ENCODE measurements at places on chromosomes 2 and 18.

GRCh38 chr18:61949946-61950345 lies 57.1 kb upstream of the RNF152 start:
- no peak for DNase-seq

- no peak for DNase-seq
Observed at GRCh38 chr2:31555967-31556706, 24.6 kb downstream of the SRD5A2 start.

GRCh38 chr2:192535956-192536921 lies 341.5 kb upstream of the TMEFF2 start:
- no peak for DNase-seq

DNA sequence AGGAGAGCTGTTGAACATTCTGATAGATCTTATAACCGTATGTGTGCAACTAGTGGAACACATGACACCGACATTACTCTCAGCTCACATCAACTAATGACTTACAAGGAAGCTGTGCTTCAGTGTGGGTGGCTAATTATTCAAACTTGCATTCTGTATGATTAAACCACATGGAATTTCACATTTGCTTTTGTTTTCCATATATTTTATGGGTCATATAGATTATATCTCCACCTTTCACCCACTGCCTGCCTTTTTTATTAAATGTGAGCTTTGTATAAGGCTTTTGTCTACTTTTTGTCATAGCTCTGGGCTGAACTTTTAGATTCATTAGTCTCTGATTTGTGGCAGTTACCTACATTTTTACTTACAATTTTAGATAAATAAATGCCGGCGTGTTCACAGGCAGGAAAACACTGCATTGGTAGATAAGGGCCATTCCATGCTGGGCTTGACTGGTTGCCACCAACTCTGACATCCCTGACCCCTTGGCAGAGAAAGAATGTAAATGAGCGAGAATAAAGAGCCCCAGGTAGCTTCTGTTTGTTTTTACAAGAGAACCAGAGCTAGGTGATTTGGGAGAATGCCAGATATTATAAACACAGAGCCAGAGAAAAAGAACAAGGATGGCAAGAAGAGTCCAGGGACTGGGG lies 35.7 kb downstream of the LYPD6 start:
- DNase-seq = no peak

DNA sequence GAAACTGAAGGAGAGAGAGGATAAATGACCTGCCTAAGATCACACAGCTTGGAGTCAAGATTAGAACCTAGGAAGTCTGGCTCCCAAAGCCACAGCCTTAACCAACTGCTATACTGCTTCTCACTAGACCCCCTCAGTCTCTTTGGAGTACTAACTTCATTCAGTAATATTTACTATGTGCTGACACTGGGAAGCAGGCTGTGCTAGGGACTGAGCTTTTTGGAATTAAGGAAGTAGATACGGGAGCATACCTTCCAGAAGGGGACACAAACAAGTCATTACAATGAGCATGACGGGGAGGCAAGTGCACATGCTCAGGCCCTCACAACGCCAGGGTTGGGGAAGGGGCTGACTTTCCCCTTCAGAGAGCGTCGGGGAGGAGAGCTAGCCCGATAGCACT lies 97.7 kb downstream of the INO80D start:
- DNase-seq = no peak

GRCh38 chr2:170485254-170486026 lies 229.7 kb upstream of the SP5 start:
- no peak for DNase-seq

DNA sequence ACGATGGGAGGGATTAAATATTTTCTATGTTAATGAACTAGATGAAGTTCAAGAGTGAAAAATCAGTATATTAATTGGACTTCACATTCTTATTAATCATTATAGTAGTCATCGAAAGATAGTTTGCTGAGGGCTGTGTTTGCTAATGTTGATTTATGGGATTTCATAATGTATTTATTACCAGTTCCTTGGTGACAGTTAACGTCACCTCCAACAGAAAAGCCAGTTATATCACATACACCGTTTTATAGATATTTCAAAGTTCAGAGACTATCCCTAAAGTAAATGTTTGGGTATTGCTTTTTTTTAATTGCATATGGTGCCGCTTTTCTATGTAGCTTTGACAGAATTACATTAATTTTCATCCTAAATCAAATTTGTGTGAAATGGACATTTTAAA lies 49.4 kb upstream of the SP5 start:
- no peak for DNase-seq
